ENCODE measurements at places on chromosomes 7 and 10. TPM values are rescaled to one million over a fixed set of nuclear protein-coding genes. Genes with fewer than 3 reads are reported as not detected.

- DNase-seq = no peak
Measured at GRCh38 chr10:31883397-31883796, 45.2 kb downstream of the ARHGAP12 start.

DNA sequence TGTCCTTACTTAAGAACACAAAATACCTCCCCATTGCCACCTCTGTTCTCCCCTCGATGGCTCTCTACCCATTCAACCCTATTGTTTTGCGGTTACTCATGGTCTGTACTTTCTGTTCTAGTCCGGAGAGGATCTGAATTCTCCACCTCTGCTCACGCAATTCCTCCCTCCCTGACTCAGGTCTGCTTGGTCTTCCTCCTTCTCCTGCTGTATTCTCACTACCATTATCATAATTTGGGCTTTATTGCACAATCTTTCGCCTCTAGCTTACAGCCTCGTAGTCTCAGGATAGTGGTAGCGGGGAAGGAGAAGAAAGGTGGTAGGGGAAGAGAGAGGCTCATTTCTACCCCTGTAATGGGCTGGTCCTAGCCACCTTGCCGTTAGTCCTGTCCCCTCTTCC lies 35.4 kb upstream of the FAM180A start:
- no peak for DNase-seq

DNA sequence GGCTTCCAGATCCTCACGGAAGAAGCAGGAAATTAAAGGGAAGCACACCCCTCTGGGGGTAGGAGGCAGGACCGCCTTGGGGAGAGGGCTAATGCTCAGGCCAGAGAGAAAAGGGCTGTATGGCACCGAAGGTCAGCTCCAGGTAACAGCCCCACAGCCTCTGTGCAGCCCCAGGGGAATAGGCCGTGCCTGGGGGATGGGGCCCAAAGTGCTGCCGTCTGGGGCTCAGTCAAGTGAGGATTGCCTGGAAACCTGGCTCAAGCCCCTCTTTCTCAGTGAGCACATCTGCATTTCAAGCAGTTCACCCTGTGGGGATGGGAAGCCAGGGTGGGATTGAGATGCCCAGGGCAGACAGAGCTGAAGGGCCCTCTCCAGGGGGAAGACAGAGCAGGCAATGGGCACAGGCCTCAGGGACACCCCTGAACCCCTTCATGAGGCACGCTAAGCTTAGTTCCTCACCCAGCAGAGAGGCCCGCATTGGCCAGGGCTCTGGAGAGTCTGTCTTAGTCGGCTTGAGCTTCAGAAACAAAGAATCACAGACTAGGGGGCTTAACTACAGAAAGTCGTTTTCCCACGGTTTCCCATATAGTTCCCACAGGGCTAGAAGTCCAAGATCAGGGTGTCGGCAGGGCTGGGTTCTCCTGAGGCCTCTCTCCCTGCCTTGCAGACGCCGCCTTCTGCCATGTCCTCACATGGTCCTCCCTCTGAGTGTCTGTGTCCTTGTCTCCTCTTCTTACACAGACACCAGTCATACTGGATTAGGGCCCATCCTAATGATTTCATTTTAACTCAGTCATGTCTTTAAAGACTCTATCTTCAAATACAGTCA lies 118.2 kb downstream of the PTPN20 start:
- peak; percentile 71 for DNase-seq

DNA sequence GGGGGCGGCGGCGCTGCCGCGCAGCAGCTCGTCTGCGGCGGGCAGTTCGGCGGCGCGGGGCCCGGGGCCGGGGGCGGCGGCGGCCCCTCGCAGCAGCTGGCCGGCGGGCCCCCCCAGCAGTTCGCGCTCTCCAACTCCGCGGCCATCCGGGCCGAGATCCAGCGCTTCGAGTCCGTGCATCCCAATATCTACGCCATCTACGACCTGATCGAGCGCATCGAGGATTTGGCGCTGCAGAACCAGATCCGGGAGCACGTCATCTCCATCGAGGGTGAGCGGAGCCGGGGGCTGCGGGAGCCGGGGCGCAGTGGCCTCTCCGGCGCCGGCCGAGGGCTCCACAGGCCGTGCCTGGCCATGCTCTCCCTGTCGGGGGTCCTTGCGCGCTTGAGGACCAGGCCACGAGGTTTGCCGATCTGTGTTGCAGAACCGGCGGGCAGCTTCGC lies 548 bp downstream of the AGAP3 start:
- DNase-seq = no peak

- no peak for DNase-seq
Measured at GRCh38 chr10:94402843-94403379, 570 bp downstream of the TBC1D12 start.

- peak; percentile 74 for DNase-seq
Measured at GRCh38 chr10:132508581-132509443, 28.8 kb upstream of the INPP5A start.

- DNase-seq = no peak
Measured at GRCh38 chr10:63286754-63287264, 153.7 kb downstream of the NRBF2 start.

DNA sequence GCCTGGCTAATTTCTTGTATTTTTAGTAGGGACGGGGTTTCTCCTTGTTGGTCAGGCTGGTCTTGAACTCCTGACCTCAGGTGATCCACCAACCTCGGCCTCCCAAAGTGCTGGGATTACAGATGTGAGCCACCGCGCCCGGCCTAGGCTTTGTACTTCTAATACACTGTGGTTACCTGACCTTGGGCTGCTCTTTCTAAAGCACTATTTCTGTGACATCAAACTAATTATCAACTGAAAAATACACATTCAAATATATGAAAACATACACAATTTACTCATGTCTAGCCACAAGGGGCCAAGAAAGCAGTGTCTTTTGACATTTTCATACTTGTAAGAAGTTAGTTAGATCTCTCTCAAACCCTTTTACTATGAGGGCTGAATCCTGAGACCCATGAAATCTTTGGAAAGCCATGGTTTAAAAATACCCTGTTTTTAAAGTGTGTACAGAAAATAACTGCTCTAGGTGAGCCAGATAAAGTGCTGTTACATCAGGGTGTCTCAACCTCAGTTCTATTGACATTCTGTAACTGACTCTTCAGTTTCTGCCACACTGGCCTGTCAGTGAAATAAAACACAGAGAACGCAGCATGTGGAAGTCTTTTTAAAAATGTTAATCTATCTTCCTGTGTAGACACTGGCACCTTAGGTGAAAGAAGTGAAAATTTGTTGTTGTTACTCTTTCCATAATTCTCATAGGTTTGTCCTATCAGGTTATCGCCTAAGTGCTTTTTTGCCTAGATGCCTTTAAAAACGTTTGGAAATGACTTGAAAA lies 58.8 kb downstream of the CREM start:
- no peak for DNase-seq

- no peak for DNase-seq
Measured at GRCh38 chr10:69215405-69216171, 4.5 kb upstream of the HKDC1 start.

GRCh38 chr7:81627536-81628287 lies 142.1 kb downstream of the HGF start:
- no peak for DNase-seq

DNA sequence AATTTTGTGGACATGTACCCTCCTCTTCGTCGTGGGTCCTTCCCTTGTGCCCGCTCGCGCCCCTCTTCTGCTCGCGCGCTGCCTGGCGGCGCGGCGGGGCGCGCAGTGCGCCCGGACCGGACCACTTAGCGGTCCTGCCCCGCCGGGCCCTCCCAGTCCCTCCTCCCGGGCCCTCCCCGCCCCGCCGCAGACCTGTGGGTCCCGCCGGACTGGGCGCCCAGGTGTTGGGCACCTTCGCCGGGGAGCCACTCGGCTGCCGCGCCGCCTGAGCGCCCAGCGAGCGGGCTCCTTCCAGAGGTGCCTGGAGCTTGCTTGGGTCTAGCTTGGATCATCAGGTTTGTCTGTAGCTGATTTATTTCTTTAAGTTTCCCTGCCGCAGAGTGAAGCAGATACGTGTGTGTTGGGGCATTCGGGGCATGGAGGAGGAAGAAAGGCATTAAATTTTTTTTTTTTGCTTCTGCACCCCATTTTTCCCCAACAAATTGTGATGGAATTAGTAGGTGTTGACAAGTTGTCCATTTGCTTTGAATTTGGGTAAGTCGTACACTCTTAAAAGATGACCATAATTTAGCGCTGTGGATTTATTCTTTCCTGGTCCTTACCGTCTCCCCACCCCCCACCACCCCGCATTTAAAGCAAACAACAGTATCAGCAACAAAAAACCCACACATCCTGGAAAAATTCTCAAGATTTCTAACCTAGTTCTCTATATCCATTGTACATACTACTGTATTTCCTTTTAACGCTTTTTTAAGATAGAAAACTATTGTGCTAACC lies 905 bp downstream of the C1GALT1 start:
- peak; percentile 68 for DNase-seq

- peak; percentile 6 for DNase-seq
Measured at GRCh38 chr7:98872328-98872924, 2.6 kb upstream of the TMEM130 start.

GRCh38 chr10:20887706-20888555 lies 9.2 kb downstream of the NEBL start:
- no peak for DNase-seq

DNA sequence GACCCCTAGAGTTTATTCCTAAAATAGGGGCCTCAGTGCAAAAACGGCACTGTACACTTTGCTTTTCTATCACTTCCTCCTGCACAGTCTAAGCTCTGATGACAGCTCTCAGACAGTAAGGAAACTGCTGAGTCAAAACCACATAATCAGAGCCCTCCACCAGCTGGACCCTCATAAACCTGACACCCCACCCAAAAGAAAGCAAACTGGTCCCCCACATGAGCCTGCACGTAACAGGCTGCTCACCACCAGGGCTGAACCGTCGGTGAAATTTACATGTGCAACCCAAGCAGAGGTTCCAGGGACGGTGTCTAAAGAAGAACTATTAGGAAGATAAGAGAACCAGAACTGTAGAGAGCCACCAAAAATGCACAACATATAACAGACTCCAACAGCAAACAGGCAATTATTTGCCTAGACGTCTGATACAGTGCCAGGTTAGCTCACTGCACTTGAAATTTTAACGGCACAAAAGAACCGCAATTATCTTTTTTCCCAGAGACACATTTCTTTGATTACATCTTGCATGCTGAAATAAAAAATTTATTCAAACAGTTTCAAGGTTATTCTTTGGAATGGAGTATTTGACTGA lies 19.6 kb downstream of the SGMS1 start:
- no peak for DNase-seq

IL2RA gene
- total RNA-seq = not detected

OIT3 gene
- not detected for total RNA-seq

NRF1 gene
- 11.7 TPM for total RNA-seq

MALRD1 gene
- not detected for total RNA-seq

ADK gene
- 51.1 TPM for total RNA-seq

TSPAN15 gene
- total RNA-seq = 15.0 TPM

Measured in suprapubic skin (tissue), 4 donors.